ENCODE measurements at places on chromosomes 6 and 20. TPM values are rescaled to one million over a fixed set of nuclear protein-coding genes. Genes with fewer than 3 reads are reported as not detected.

The TRIM40 gene
- not detected for polyA plus RNA-seq

The BPIFA1 gene
- polyA plus RNA-seq: not detected

The BMP7 gene
- polyA plus RNA-seq: 80.9 TPM

The LTB gene
- 1.1 TPM for polyA plus RNA-seq

The HAO1 gene
- 0.08 TPM for polyA plus RNA-seq

The HCRTR2 gene
- 0.18 TPM for polyA plus RNA-seq

The ZMYND8 gene
- 41.3 TPM for polyA plus RNA-seq

The PNPLA1 gene
- 2.5 TPM for polyA plus RNA-seq

DNA sequence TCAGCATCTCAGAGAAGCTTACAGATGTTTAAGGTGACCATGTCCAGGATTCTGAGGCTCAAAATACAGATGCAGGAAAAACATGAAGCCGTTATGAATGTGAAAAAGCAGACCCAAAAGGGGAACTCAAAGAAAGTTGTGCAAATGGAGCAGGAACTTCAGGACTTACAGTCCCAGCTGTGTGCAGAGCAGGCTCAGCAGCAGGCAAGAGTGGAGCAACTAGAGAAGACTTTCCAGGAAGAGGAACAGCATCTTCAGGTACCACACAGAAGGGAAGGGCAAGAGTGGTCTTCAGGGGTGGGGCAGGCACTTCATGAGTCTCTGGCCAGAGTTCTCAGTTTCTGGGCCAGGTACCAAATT, 15.2 kb downstream of the RNF8 start:
- DNase-seq: no peak

DNA sequence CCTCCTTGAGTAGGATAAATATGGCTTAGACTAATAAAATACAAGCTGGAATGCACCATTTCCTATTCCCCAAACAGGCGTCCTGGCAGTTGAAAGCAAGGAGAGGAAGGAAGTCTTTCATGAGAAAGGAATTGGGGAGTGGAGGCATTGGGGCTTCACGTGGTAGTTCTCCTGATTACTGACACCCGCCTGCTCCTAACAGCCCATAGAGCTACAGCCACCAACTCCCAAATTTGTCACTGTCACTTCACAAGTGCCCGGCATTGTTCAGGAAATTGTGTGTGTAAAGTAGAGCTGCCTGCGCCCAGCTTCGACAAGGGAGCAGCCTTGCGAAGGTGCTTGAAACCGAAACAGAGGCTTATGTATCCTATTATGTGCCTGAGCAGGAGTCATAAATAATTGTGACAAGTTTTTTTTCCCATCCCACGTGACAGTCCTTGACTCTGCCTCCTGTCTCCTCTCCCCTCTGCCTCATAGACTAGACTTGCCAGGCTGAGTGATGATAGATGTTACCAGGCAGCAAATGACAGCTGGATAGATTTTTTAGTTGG, 301.7 kb upstream of the ZFP64 start:
- DNase-seq: peak; percentile 53

GRCh38 chr20:43963233-43963632, 48.6 kb downstream of the TOX2 start:
- no peak for DNase-seq

- DNase-seq: no peak
Measured at GRCh38 chr6:14974792-14975470, 270.9 kb upstream of the JARID2 start.

DNA sequence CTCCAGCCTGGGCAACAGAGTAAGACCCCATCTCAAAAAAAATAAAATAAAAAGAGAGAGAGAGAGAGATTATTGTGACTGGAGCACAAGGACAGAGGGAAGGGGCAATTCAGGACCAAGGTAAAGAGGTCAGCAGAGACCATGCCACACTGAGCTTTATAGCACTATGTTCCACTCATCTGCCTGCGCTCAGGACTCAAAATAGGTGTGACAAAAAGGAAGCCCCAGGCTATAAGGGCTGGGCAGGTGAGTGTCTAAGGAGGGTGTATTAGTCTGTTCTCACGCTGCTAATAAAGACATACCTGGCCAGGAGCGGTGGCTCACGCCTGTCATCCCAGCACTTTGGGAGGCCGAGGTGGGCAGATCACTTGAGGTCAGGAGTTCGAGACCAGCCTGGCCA, 23.1 kb upstream of the SRSF6 start:
- DNase-seq: no peak

DNA sequence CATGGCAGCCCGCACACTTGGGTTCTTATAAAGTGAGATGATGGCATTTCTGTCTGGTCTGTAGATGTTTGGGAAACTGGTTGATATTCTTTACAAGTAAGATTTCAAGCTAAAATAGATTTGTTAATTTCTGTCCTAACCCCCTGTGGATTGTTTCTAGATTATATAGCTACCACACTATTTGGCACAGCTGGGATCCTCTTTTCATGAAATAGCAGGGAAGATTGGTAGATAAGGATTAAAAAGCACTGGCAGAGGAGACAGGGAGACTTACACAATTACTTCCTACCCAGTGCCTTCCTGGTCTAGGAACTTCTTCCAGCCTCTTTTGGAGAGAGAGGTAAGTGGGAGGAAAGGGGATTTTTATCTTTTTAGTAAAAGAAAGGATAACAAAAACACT, 13.2 kb upstream of the ATXN1 start:
- DNase-seq: no peak

GRCh38 chr20:61513124-61514017, 261.3 kb downstream of the CDH4 start:
- no peak for DNase-seq

DNA sequence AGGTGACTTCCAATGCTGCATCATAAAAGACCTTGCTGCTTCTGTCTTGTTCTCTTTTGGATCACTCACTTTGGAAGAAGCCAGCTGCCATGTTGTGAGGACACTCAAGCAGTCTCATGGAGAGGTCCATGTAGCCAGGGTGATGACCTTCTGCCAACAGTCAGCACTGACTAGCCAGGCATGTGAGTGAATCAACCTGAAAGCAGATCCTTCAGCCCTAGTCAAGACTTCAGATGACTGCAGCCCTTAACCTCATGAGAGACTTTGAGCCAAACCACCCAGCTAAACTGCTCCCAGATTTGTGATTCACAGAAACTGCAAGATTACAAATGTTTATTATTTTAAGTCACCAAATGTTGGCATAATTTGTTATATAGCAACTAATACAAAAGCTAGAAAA, 86.0 kb upstream of the IYD start:
- DNase-seq: no peak

GRCh38 chr20:56828402-56828801, 199.3 kb downstream of the TFAP2C start:
- no peak for DNase-seq

- no peak for DNase-seq
Measured at GRCh38 chr6:56581296-56581925, 61.3 kb downstream of the DST start.

DNA sequence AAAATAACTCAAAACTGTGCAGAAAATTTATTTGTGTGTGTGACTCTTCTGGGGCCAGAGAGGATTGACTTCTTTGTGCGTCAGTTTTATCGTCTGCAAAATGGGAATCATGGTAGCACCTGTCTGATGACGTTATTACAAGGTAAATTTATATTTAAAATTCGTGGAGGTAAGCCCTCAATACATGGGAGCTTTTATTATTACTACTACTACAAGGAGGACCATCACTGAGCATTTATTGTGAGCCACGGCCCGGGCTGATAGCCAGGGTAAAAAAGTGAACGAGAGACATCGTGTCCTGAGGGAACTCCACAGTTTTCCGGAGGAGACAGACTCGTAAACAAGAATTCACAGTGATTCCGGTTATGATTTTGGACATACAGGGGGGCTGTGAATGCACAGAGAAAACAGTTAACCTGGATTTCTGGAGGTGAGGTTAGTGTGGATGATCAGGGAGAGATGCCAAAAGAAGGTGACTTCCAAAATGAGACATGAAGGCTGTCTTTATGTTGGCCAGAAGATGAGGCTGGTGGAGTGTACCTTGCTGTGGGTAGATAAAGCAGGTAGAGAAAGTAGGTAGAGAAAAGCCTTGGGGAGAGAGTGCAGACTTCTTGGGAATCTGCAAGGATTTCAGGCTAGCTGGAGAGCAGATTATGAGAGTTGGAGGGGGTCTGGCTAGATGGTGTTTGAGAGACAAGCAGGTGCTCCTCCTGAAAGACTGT, 10.6 kb upstream of the SERINC3 start:
- no peak for DNase-seq

GRCh38 chr6:142321451-142321850, 19.6 kb downstream of the ADGRG6 start:
- no peak for DNase-seq

- DNase-seq: no peak
Measured at GRCh38 chr20:33067806-33068205, 11.6 kb upstream of the BPIFB4 start.

GRCh38 chr20:61989741-61990140, 75.9 kb downstream of the TAF4 start:
- no peak for DNase-seq

DNA sequence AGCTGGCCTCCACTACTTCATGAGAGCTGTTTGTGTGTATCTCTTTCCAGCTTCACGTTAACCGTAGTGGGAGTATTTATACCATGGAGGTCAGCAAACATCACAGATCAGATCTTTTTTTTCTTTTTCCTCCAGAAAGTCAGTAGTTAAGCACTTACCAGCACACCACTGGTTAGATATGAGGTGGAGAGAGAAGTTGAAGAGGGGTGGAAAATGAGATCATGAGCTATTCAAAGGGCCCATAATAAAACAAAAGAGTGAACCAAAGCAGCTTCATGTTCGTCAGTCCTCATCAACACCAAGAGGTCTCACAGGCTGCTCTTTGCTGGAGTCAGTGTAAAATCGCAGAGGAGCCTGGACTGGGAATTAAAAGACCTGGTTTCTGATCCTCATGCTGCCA, 125.1 kb upstream of the SGK1 start:
- DNase-seq: no peak
